A549 treated with dexamethasone at 1 μM for 4 hours (cell line): ENCODE measurements at places on chromosomes 2 and 18. TPM values are rescaled to one million over a fixed set of nuclear protein-coding genes. Genes with fewer than 3 reads are reported as not detected.

Gene PHOSPHO2
- 1.7 to 3.8 TPM (median 2.6 TPM) in 5 replicates for total RNA-seq

Gene DSG3
- total RNA-seq: 0.01 to 0.02 TPM (median 0.02 TPM) in 4 of 5 replicates, not detected in the other

Gene SCG2
- 1.0 to 1.5 TPM (median 1.2 TPM) in 5 replicates for total RNA-seq

Gene PXDN
- total RNA-seq: 12.3 to 21.6 TPM (median 20.2 TPM) in 5 replicates

Gene SERPINB3
- 0.06 to 0.16 TPM (median 0.10 TPM) in 5 replicates for total RNA-seq
